ENCODE measurements at places on chromosomes 5 and 9.

DNA sequence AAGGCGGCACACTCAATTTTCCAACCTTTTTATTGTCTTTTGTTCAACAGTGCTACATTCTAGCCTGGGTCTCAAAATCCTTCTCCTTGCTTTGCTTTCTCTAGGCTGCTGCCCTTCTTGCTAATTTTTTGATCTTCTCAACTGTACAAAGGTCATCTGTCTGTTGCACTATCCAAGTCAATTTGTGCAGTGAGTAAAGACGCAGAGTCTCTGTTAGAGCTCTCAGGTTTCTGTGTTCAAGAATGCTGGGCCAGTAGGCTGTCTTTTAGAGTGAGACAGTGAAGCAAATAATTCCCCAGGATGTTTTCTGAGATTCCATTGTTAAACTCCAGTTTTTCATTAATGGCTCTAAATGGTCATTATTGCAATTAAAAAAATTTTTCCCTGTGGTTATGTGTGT lies 255.7 kb upstream of the ACTBL2 start:
- no peak for DNase-seq

DNA sequence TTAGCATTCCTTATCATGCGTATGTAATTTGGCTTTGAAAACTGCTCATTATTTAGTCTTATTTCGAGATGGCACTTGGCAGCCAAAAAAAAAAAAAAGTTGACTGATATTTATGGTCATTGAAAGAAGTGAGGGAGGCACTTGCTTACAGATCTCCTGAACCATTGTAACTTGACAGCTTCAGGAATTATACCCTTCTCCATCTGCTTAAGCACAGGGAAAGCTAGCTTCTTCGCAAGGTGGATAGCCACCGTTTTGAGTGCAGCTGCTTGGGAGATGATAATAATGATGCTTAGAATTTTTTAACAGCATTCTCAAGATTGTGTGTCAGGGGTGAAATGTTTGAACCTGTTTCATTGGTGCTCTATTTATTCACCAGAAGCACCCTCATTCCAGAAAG lies 116.1 kb downstream of the GIN1 start:
- DNase-seq = no peak

- DNase-seq = no peak
Measured at GRCh38 chr9:4101667-4102066, 198.2 kb downstream of the GLIS3 start.

GRCh38 chr5:175250426-175250825 lies 193.6 kb downstream of the DRD1 start:
- no peak for DNase-seq

- no peak for DNase-seq
Measured at GRCh38 chr5:32785611-32786254, 74.6 kb downstream of the NPR3 start.

DNA sequence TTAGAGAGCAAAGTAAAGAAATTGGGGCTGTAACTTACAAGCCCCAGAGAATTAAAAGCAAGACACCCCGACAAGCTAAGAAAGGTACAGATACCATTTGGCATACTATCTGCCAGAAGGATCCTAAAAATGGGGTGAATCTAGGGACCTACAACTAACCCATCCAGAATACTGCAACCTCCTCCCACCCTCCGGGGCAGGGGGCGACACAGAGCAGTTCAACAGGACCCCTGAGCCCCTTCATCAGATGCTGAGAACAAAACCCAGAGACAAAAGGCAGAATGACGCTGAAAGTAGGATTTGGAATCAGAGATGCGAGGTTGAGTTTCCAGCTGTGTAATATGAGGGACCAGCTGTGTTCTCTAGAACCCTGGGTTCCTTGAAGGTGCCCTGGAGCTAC lies 71.2 kb downstream of the EPB41L4B start:
- DNase-seq = no peak

GRCh38 chr5:59956130-59956783 lies 62.7 kb upstream of the PDE4D start:
- no peak for DNase-seq

Data from erythroblast (primary cell).